ENCODE measurements at places on chromosomes 6 and 20.

DNA sequence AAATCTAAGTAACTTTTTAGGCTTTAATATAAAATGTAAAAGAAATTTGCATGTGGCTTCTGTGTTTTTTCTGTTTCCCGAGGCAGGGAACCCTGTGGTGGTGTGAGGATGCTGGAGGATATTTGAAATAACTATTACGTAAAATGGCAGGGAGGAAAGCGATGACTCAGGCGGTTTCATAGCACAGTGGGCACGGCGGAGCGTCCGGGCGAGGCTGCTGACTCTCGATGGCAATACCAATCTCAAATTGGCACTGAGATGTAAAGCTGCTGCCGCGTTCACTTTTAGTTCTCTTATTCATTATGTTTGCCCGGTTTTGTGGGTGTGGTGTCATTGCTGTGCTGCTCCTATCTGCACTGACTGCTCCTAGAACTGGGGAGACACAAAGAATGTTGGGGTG is 254.3 kb downstream of the THBS2 start:
- DNase-seq, result no peak

- DNase-seq, result no peak
Observed at GRCh38 chr6:136171231-136171630, 78.9 kb downstream of the MTFR2 start.

DNA sequence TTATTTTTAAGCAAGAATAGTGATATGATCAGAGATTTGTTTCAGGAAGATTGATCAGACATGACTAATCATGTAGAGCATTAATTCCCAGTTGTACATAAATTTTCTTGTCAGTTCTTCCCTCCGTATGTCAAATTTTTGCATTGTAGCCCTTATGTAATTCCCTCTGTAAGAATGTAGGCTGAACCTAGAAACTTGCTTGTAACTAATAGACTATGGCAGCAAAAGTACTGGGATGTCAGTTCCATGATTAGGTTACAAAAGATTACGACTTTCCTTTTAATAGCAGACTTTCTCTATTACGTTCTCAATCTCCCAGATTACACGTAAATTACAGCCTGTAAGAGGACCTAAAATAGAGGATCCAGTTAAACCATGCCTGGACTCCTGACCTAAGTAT is 79.4 kb upstream of the EPHA7 start:
- DNase-seq, result no peak

DNA sequence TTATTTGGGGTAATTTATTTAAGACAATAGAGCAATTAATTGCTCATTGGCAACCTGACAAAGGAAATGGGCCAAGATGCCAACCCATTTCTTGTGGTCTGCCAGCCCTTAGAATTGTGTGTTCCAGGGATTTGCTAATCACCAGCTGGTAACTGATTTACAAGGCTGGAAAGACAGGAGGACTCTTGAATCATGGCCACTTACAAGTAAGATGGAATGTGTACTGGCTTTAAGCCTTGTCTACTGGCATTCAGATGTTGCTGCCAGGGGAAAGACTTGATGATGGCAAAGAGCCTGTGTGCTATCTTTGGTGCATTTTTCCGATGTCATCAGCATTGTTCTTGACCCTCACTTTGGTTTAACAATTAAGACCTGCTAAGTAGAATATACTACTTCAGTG is 91.0 kb downstream of the BCKDHB start:
- DNase-seq, result no peak

- DNase-seq, result no peak
Observed at GRCh38 chr6:154596701-154597100, 86.2 kb upstream of the CNKSR3 start.

DNA sequence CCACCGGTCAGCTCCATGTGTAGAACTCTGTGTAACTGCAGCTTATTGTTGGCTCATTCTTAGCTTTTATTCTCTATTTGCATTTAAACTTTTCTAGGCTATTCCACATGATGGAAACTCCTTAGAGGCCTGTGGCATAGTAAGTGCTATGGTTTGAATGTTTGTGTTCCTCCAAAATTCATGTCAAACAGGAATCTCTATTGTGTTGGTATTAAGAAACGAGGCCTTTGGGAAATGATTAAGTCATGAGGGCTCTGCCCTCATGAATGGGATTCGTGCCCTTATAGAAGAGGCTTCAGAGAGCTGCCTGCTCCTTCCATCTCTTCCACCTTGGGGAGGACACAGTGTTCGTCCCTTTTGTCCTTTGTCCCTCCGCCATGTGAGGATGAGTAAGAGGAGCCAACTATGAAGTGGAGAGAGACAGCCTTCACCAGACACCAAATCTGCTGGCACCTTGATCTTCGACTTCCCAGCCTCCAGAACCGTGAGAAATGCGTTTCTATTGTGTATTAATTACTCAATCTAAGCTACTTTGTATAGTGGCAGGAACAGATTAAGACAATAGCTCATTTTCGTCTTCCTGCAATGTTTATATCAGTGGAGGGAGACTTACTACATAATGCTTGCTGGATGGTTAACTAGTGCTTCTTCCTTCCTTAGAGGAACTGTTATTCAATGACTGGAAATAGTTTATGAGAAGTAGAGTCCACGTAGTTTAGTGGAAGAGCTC is 361.1 kb downstream of the FARS2 start:
- DNase-seq, result no peak

- no peak for DNase-seq
Observed at GRCh38 chr20:61129311-61129710, 122.8 kb upstream of the CDH4 start.

DNA sequence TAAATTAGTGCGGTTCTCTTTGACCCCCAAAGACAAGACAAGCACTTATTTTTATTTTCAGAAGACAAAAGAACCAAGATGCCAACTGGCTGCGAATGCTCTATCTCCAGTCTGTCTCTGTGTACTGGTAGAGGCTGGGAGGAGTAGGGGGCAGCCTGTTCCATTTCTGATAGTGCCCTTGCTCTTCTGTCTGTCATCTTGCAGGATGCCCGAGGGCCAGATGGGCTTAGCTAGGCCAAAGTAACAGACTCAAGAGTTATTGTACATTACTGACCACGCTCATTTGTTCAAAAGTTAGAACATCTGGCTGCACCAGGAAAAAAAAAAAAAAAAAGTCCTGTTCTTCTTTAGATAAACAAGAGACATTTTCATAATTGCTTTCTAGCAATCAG is 198.1 kb upstream of the UST start:
- DNase-seq, result no peak

GRCh38 chr20:48849299-48849698 is 21.5 kb upstream of the PREX1 start:
- no peak for DNase-seq

GRCh38 chr20:13684566-13685222 is 46.0 kb upstream of the TASP1 start:
- DNase-seq, result no peak

DNA sequence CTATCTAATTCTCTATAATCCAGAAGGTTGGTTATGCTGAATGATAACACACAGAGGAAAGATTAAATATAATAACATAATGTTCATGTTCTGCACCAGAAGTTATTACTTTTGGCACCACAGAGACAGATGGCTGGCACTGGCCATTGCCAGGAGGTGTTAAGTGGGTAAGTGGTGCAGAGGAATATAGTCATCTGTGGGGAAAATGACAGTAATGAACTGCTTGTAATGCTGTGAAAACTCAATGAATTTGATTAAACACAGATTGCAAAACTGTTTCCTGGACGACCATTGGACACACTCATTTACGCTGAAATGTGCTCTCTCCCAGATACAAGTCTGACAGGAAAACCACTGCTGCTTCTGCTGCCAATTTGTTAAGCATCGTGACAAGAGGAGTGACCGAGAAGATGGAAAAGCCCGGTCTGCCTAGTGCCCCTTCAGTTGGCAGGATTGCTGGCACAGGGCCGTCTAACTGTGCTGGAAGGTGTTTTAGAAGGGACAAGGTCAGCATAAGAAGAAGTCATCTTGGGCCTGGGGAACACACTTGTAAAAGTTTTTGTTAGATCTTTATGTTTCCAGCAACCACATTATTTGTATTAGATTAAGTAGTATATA is 567.4 kb downstream of the CBLN4 start:
- DNase-seq, result no peak

- no peak for DNase-seq
Observed at GRCh38 chr6:79307321-79308036, 73.0 kb upstream of the HMGN3 start.

- no peak for DNase-seq
Observed at GRCh38 chr6:4522453-4522852, 253.8 kb upstream of the CDYL start.

DNA sequence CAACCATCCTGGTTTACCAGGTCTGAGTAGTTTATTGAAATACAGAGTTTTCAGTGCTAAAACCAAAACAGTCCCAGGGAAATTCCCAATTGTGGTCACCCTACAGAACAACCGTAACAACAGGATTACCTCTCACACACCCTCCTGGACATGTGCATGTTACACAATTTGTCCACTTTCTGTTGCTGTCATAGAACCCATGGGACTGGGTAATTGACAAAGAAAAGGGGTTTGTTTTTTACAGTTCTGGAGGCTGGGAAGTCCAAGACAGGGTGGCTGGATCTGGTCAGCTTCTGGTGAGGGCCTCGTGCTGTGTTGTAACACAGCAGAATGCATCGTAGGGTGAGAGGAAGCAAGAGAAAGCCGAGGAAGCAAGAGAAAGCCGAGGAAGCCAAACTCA is 9.1 kb upstream of the ADA start:
- DNase-seq, result no peak

- no peak for DNase-seq
Observed at GRCh38 chr6:168190646-168191443, 111.8 kb upstream of the FRMD1 start.

DNA sequence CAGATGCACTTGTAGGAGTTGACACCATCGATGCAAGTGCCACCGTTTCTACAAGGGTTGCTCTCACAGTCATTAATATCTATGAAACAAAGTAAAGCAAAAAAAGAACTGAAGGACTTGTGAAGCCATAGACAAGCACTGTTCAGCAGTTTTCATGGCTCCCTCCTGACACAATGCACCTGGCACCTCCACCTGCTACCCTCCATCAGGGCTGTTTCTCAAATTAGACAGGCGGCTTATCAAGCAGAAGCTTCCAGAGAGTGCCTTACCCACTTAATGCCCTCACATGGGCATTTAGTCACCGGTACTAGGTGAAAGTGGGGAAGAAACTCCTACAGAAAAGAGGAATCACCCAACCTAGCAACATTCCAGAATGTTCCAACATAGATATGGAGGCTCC is 27.8 kb downstream of the JAG1 start:
- no peak for DNase-seq

DNA sequence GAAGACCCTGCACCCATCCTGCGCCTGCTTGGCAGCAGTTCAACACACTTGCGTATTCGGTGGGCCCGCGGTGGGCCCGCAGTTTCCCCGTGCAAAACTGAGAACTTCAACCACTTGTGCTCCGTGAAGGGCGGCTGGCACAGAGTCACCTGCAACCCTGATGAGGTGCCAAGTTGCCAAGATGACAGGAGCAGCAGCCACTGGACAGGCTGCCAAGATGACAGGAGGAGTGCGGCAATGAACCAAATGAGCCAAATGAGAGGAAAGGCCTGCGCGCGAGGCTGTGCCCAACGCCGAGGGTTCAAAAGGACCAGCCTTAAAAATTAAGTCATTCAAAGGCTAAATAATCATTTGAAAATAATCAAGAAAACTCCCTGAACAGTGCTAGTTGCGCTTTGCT is 20.1 kb downstream of the DIDO1 start:
- no peak for DNase-seq

DNA sequence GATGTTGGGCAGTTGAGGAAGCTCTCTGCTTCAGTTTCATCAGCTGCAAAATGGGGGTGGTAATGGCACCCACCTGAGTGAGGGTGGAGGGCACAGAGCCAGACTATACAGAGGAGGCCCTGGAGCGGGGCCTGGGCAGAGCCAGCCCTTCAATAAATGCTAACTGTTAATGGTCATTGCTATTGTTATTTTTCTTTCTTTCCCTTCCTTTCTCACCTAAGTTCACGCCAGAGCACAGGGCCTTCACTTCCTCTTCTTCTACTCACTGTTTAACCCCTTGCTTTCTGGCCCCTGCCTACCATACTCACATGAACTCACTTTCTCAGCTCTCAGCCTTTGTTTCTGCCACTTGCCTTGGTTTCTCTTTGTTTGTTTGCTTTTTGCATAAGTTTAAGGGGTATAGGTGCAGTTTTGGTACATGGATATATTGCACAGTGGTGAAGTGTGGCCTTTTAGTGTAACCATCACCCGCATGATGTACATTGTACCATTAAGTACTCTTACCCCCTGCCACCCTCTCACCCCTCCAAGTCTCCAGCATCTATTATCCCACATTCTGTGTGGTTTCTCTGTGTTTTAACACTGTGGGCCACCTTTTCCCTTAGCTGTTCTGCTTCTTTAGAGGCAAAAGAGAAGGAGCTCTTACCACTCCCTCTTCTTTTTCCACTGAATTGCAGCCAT is 7.5 kb upstream of the RREB1 start:
- DNase-seq, result no peak

DNA sequence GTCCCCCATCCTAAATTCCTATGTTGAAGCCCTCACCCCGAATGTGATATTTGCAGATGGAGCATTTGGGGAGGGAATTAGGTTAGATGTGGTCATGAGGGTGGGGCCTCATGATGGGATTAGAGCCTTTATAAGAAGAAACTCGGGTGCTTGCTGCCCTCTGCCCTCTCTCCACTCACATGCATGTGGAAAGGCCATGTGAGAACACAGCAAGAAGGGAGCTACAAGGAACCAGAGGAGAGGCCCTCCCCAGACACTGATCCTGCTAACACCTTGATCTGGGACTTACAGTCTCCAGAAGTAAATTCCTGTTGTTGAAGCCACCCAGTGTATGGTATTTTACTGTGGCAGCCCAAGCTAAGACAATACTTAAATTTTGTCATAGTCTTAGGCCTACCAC is 69.6 kb upstream of the TULP1 start:
- DNase-seq, result no peak

DNA sequence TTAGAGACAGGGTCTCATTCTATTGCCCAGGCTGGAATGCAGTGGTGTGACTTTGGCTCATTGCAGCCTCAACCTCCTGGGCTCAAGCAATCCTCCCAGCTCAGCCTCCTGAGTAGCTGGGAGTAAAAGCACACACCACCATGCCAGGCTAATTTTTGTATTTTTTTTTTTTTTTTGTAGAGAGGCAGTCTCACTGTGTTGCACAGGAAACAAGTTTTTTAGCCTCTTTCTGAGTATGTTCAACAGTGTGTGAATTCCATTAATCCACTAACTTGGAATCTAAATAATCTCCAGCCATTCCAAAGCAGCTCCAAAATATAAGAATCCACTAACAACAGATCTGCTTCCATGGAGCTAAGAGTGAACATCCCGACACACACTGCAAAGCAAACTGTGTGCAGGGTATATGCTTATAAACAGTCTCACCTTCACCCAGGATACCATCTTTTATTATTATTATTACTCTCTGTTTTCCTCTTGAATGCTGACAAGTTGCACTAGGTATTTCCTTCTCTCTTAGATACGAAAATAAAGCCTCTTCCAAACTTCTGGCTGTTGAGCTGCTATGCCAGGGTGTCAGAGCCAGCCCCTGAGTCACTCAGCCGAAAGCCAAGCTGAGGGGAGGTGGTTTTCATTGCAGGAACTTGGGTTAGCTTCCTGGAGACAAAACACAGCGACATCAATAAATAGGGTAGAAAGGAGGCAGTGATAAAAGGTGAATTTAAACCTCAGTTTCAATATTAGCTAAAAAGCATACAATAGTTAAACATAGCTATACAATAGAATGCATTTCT is 264.9 kb downstream of the HIVEP2 start:
- no peak for DNase-seq

Data from NCI-H187 (cell line).